Cortex of kidney (tissue), 1 donor: ENCODE measurements at places on chromosomes 3 and 15.

DNA sequence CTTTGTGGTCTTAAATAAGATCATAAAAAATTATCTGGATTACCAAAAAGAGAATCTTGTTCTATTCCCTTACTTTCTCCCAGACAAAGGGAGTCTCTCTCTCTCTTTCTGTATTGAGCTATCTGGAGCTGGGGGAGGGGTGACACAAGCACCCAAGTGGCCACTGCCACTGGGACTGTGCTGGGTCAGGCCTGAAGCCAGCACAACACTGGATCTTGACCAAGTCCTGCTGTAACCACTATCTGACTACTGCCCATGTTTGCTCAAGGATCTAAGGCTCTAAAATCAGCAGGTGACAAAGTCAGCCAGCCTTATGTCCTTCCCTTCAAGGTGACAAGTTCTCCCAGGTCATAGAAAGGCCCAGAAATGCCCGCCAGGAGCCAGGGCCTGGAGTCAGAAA lies 75.0 kb upstream of the SPATA16 start:
- no peak for DNase-seq

- DNase-seq = no peak
Observed at GRCh38 chr3:69194431-69195165, 72.2 kb upstream of the LMOD3 start.

GRCh38 chr15:32956711-32957110 lies 237.8 kb downstream of the FMN1 start:
- DNase-seq = no peak

DNA sequence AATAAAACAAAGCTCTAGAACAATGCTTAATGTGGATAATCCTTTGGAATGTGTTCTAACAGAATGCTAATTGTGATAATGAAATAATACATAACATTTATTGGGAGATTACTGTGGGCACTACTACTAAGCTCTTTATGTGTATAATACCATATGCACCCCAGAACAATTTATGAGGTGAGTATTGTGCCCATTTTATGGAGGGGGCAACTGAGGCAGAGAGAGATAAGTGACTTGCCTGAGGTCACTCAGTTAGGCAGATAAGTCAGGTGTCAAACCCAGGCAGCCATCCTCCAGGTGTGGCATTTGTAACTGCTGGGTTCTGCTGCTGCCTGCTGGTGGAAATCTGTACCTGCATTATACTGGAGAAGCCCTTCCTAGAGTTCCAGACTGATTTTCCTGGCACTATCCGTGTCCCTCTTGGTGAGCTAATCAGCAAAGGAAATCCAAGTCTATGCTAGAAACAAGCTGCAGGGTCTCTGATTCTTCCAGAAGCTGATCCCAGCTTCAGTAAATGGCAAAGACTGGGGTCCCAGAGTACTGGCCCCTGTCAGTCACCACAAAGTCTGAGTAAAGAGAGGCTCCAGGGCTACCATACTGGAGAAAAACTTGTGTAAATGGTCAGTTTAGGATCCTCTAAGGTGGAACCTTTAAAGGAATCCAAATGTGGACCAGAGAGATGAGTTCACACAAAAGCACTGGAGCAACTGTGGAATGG lies 22.6 kb upstream of the RBP1 start:
- no peak for DNase-seq

DNA sequence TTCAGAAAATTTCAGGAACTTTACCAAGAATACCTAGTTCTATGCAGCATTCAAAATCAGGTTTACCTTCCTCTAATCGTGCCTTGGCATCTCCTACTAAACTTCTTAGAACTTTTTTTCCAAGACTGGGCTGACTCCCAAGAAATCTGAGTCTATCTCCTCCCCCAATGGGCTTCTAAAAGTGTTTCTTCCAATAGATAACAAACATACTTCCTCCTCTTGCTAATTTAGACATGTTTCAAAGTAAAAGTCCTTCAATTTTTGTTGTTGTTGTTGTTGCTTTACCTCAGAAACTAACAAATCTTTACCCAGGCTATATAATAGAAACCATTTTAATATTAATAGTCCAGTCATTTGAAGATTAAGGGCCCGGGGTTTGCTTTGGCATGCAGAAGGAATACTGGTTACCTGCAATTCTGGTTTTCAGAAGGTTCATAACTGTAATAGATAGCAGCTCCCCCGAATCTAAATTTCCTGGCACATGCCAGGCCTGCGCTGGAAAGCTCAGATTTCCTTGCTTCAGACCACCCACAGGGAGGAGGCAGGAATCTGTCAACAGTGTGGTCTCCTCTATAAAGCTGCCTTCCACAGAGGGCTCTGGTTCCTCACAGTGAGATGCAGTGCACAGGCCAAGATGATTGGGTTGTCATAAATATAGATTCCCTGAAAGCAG lies 188.7 kb downstream of the THRB start:
- no peak for DNase-seq

DNA sequence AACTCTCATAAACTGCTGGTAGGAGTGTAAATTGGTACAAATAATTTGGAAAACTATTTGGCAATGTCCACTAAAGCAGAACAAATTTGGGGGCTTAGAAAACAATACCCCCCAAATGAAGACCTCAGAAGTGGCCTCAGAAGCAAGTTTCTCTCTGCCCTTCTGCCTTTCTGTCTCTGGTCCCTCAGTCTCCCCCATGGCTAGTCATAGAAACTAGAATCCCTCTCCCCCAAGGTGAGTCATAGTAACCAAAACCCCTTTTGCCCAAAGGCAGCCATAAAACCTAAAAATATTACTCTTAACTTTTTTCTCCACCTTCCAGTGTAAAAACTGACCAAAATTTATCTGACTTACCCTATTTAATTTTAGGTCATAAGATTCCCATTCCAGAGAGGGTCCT lies 350.7 kb upstream of the LRRC3B start:
- DNase-seq = no peak

GRCh38 chr3:23275814-23276213 lies 72.7 kb downstream of the UBE2E2 start:
- DNase-seq = no peak

- no peak for DNase-seq
Observed at GRCh38 chr15:95699578-95699977, 630.9 kb upstream of the NR2F2 start.

- DNase-seq = no peak
Observed at GRCh38 chr3:70042641-70043040, 43.1 kb downstream of the SAMMSON start.

DNA sequence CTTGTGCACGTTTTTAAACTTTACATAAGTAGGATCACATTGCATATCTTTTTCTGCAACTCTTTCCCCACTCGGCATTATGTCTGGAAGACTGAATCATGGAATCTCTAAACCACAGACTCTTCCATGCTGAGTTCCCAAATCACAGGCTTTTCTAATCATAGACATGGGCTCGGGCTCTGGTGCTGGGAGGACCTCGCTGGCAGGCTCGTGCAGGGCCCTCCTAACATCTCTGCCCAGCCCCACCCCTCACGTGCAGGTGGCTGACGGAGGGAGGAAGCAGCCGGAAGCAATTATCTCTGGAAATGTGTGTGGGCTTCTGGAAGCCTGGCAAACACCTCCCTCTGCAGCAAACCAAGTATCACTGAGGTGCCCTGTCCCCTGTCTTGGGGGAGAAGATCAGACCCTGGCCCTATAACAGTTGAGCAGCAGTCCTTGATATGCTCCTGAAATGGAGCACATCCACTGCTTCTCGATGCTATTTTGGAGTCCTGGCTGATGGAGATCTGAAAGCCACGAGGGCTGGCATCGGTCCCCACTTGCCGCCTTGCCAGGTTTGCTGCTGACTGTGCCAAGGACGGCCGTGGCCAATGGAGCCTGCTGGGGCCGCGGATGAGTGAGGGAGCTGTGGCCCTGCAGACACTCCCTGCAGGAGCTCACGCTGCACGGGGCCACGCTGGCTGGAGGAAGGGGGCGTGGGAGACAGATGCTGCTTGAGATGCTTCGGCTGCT lies 4.4 kb upstream of the IQSEC1 start:
- DNase-seq = no peak

DNA sequence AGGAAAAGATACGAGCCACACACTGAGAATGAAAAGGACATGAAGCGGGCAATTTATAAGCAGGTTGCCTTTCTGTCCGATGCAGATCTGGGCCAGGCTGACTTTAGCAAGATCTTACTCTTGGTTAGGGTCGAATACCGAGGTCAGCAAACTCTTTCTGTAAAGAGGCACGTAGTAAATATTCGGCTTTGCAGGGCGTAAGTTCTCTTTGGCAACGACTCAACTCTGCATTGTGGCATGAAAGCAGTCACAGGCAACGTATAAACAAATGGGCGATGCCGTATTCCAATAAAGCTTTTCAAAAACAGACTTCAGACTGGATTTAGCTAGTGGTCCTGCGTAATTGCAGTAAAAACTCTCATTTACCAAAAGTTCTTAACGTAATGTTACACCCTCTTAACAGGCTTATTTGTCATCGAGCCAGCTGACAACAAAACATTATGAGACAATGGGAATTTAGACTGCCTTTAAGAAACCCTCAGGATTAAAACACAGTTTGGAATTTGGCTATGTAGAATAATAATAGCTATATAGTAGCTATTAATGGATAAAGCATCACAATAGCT lies 13.1 kb upstream of the RPL35A start:
- no peak for DNase-seq

DNA sequence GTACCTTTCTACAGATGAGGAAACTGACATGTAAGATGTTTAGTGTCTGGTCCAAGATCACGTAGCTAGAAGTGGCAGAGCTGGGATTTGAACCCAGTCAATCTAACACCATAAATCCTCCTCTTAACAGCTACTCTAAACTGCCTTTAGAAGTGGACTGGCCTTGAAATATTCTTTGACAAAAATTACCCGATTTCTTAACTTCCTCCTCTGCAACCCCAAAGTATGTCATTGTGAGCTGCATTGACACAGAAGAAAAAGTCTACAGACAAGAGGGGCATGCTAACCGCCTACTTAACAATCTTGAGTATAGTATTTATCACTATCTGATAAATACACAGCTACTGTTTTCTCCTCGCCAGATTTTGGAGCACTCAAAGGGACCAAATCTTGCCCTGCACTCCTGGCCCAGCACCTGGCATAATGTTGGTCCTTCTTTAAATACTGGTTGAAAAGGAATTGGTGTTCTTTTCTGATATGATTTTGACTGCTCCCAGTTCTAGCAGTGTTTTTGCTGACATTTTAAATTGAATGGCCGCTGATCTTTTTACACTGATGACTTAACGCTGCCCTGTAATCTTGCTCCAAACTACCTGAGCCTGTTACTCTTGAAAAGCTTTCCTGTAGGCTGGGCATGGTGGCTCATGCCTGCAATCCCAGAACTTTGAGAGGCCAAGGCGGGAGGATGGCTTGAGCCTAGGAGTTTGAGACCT lies 36.9 kb downstream of the ITPR1 start:
- no peak for DNase-seq

- DNase-seq = no peak
Observed at GRCh38 chr3:60754617-60755016, 496.6 kb downstream of the FHIT start.

DNA sequence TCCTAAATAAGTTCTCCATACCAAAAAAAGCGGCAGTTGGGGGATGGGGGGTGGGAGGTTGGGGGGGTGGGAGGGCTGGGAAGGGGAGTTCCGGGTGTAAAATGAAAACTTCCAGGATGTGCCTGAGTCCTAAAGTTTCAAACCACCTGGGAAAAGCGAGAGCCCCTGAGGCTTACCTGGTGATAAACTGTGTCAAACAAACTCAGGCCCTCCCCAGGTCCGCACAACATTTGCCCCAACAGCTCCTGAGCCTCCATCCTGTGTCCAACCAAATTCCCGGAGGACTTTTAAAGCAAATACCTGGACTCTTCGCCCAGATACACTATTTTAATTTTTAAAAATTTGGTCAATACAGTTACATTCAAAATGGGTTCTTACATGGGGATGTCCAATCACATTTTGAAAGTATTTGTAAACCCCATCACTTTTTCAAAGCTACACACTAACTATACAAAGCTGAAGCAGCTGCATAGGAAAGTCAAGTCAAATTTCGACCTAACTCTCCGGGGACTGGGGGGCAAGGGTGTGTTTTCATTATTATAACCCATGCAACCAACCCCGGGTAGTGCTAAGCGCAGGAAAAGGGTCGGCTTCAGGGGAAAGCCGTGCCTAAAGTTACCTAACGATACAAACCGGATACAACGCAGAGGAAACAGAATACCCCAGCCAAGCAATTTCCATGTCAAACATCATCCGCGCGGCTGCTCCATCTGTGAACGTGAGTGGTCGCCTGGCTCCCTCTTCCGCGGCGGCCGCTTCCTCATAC lies 685 bp upstream of the FOXB1 start:
- DNase-seq = no peak

DNA sequence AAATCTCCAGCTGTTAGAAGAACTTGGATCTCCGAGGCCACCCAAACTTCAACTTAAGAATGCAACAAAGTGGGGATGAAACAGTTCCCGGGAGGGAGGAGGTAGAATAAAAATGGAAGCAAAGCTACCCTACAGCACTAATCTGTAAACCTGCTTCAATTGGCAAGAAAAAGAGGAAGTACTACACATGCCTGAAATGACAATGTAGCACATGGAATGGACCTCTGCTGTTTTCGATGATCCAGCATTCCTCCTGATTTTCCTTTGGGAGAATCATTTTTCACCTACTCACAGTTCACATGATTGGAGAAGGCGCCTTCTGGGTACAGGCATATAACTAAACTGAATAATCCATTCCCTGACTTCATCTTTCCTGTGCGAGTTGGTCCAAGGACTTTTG lies 1081.5 kb downstream of the FHIT start:
- no peak for DNase-seq

DNA sequence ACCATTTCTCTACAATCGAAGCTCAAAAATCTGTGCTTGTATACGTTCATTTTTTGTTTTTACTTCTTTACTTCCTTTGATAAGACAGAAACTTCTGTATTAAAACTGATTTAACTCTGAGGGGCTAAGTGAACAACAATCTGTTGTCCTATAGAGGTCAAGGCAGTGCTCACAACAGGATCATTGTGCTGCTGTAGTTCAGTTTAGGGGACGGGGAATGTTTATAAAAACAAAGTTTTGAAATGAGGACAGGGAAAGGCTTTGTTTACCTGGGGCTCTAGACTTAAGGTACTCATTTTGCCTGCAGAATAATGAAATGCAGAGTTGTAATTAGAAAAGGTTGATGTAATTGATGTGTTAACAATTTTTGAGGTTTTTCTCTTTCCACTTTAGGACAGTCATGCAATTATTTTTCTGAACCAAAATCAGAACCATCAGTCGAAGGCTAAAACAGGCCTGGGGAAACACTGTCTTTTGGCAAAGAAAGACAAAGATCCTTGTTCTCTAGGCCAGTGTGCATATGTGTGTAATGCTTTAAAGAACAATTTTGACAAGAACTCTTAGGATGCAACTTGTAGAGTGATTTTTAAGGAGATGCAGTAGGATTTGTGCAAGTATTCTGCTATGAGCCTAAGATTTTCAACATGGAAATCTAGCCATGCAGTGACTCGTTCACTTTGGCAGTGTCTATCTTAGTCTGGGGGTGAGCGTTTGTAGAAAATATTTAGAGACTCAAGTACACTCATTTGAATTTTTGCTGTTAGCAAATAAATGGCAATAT lies 165.2 kb downstream of the PGPEP1L start:
- no peak for DNase-seq

DNA sequence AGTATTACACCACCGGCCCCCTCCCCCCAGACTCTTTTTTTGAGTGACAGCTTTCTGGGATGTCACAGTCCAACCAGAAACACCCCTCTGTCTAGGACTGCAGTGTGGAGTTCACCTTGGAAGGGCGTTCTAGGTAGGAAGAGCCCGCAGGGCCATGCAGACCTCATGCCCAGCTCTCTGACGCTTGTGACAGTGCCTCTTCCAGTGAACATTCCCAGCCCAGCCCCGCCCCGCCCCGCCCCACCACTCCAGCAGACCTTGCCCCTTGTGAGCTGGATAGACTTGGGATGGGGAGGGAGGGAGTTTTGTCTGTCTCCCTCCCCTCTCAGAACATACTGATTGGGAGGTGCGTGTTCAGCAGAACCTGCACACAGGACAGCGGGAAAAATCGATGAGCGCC lies 63.6 kb downstream of the AAGAB start:
- no peak for DNase-seq
